Neural crest cell (in vitro differentiated cells): ENCODE measurements at places on chromosomes 4 and X. TPM values are rescaled to one million over a fixed set of nuclear protein-coding genes. Genes with fewer than 3 reads are reported as not detected.

The ETDA gene
- total RNA-seq: not detected in 2 replicates

The SHOX gene
- total RNA-seq: 0.14 and 0.16 TPM in 2 replicates

The SPP1 gene
- 14.2 and 23.5 TPM in 2 replicates for total RNA-seq

The CXCL11 gene
- total RNA-seq: not detected in 2 replicates

The SYP gene
- total RNA-seq: 10.2 and 10.8 TPM in 2 replicates

The ITGB1BP2 gene
- 7.1 and 10.2 TPM in 2 replicates for total RNA-seq

DNA sequence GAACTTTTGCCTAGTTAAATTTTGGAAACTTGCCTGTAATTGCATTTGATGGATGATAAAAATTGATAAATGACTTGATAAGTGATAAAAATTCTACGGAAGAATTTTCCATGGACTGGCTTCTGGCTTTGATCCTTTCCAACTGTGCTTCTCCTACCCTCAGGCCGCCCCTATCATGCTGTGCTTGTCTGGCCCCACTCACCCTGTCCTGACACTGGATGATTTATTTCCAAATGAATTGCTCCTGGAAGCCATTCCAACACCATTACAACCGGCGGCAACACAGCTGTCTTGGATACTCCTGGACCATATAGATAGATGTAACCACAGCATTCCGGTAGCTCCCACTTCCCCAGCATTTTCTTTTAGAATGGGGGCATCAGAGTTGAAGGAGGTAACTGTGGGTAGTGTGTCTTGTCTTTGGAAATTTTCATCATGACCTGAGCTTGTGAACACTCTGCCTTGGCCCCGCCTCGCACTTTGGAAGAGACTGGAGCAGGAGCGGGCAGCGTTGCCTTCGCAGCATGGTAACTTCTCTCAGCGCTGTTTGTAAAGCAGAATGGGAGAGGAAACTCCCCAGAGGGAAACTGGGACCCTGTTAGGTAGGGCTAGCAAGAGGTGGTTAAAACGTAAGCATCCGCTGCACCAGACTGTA lies 77.4 kb downstream of the TBL1X start:
- H3K4me1 ChIP-seq: peaks cover 22% of the 10 kb centered on the region
- DNase-seq: no peak
- no peak overlapping the region for H3K4me3 ChIP-seq

DNA sequence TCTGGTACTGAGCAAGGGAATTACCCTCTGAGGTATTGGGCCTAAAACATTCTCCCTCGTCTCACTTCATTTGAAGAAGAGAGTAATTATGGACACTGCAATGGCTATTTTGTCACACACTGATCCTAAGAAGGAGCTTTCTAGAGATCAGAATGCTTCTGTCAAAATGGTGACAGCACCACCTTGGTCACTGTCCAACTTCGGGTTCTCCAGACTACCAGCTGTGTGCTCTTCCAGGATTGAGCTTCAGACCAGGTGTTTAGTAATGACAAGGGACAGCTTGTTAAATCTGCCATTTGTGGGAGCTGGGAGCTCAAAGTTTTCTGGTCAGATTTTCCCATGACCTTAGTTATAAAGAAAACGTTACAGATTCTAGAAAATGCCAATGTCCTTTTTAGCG lies 105.4 kb downstream of the POLA1 start:
- H3K4me3 ChIP-seq: no peak overlapping the region
- H3K27ac ChIP-seq: no peak overlapping the region
- peaks cover 3% of the 10 kb centered on the region for H3K4me1 ChIP-seq
- no peak for DNase-seq
- no peaks in the 10 kb centered on the region for H3K27me3 ChIP-seq

DNA sequence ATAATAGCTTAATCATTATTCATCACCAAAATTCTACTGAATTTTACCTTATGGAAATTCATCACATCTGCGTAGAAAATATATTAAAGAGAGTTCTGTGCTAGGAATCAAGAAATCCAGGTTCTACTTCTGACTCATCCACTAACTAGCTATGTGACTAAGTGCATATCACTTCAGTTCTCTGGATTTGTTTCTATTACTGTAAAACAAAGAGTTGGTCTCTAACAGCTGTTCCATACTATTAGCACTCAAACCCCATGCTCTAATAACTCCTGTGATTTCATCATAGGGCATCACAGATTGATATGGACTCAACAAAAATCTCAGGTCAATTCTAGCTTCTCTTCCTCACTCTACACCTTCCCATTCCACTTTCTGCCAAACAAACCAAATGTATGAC lies 572.0 kb downstream of the INPP4B start:
- DNase-seq: no peak
- H3K4me3 ChIP-seq: no peak overlapping the region
- H3K4me1 ChIP-seq: peaks cover 10% of the 10 kb centered on the region

- no peak overlapping the region for H3K4me3 ChIP-seq
- peaks cover 4% of the 10 kb centered on the region for H3K4me1 ChIP-seq
- no peaks in the 10 kb centered on the region for H3K27me3 ChIP-seq
- no peak overlapping the region for H3K27ac ChIP-seq
- H3K36me3 ChIP-seq: no peaks in the 10 kb centered on the region
- no peak for DNase-seq
These were observed 4.8 kb downstream of the AVPR2 start for GRCh38 chrX:153909024-153909979.

DNA sequence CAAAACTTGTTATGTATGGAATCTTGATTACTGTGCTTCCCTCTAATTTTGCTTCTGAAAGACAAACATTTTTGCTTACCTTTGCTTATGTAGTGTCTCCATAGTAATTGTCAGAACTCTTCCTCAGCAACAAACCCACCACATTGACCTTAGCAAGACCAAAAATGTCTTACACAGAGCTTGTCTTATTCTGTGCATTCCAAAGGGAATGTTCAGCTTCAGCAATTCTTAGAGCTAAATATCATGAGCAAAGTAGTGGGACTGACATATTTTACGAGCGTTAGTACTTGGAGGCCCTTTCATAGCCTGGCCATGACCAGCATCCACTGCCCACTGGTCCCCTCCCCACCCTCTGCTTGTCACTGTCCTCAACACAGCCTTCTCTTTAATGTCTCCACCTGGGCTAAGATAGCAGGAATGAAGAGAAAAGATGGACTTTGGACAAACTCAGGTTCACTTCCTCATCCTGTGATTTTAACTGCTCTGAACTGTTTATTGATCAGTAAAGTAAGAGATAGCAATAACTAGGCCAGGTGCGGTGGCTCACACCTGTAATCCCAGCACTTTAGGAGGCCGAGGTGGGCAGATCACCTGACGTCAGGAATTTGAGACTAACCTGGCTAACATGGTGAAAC lies 15.5 kb upstream of the SH3D19 start:
- no peak overlapping the region for H3K4me3 ChIP-seq
- no peak overlapping the region for H3K27ac ChIP-seq

GRCh38 chr4:122431351-122431750 lies 25.2 kb downstream of the IL2 start:
- H3K4me3 ChIP-seq: no peak overlapping the region
- no peaks in the 10 kb centered on the region for H3K27me3 ChIP-seq
- no peaks in the 10 kb centered on the region for H3K4me1 ChIP-seq
- no peak for DNase-seq
- H3K27ac ChIP-seq: no peak overlapping the region
- H3K36me3 ChIP-seq: no peaks in the 10 kb centered on the region

DNA sequence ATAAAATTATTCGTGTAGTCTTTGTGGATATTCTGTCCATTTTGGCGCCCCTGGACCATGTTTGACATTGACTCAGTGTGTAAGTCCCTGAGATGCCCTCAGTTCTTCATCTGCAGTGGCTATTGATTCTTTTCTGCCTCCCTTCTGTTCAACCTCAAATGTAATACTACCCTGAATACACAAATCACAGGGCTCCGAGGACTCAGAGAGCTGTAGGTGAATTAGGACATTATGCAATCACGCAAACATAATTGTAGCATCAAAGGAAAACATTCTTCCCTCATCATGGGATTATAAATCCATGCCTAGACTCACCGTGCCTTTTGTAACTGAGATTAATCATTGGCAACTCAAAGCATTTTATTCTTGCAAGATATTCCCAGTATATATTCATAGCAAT lies 161.4 kb upstream of the PACRGL start:
- H3K27ac ChIP-seq: no peak overlapping the region
- H3K4me3 ChIP-seq: no peak overlapping the region
- H3K4me1 ChIP-seq: no peaks in the 10 kb centered on the region
- no peaks in the 10 kb centered on the region for H3K27me3 ChIP-seq
- no peak for DNase-seq
- no peaks in the 10 kb centered on the region for H3K36me3 ChIP-seq

DNA sequence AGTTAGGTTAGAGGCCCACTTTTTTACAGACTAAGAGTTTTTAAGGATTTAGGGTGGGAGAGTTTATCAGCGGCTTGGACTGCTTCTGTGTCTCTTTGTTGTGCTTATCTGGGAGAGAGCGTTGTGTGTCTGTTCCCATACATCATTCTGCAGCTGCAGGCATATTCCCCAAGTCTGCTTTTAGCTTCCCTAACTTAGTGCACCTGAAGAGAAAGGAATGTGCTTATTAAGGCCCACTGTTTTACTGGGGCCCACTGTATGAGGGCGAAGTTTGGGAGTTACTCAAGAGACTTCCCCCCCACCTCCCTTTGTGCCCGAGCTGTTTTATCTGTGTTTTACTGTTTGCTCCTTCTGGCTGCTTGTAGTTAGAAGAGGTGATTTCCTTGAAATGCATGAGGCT lies 31.9 kb downstream of the ART3 start:
- DNase-seq: no peak
- H3K4me3 ChIP-seq: no peak overlapping the region
- H3K27ac ChIP-seq: no peak overlapping the region
- no peaks in the 10 kb centered on the region for H3K4me1 ChIP-seq
- no peaks in the 10 kb centered on the region for H3K27me3 ChIP-seq

DNA sequence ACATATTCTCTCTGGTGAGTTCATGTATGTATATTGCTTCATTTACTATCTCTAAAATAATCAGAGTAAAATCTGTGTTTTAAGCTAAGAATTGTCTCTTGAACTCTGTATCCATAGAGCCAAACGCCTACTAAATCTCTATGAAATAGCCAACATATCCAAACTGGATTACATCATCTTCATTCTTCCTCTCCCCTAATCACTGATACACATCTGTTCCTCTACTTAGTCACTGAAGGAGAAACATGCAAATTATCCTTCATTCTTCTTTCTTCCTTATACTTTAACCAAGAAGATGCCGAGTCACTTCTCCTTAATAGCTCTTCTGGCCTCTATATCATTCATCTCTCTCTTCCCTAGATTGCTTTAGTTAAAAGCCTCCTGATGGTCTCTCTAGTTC lies 630.4 kb upstream of the FTHL17 start:
- no peak overlapping the region for H3K4me3 ChIP-seq
- no peaks in the 10 kb centered on the region for H3K4me1 ChIP-seq
- no peak for DNase-seq
- peaks cover 6% of the 10 kb centered on the region for H3K36me3 ChIP-seq

DNA sequence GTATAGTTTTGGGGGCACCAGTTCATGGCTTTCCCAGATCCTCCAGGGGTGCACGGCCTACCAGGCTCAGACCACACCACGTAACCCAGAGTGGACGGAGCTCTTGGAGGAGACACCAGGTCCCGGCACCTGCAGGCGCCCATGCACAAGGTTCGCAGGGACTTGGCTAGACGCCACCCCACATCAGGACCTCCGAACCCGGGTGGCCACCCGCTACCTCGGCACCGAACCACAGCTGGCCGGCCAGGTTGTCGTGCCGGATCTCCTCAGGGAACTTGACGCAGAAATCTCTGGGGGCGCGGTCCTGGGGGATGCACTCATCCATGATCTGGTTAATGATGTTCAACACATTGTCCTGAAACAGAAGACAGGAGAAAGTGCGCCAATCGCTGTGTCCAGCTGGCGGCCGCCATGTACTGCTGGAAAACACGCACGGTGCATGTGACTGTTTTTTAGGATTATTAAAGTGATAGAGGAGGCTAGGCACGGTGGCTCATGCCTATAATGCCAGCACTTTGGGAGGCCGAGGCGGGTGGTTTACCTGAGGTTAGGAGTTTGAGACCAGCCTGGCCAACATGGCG lies 77.1 kb downstream of the ZFYVE28 start:
- no peaks in the 10 kb centered on the region for H3K4me1 ChIP-seq
- peaks cover 4% of the 10 kb centered on the region for H3K27me3 ChIP-seq
- H3K36me3 ChIP-seq: no peaks in the 10 kb centered on the region
- no peak overlapping the region for H3K27ac ChIP-seq

DNA sequence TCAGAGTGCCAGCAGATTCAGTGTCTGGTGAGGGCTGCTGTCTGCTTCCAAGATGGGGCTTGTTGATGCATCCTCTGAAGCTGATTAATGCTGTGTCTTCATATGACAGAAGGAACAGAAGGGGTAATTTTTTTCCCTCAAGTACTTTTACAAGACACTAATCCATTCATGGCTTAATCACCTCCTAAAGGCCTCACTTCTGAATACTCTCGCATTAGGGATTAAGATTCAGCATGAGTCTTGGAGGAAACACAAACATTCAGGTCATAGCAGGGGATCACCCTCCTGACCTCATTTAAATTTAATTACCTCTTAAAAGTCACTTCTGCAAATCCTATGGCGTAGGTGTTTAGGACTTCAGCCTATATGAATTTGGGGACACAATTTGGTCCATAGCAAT lies 1145.5 kb upstream of the PCDH10 start:
- H3K4me1 ChIP-seq: no peaks in the 10 kb centered on the region
- no peak overlapping the region for H3K4me3 ChIP-seq
- DNase-seq: no peak
- H3K36me3 ChIP-seq: no peaks in the 10 kb centered on the region
- H3K27me3 ChIP-seq: no peaks in the 10 kb centered on the region
- H3K27ac ChIP-seq: no peak overlapping the region

- H3K36me3 ChIP-seq: no peaks in the 10 kb centered on the region
- H3K27me3 ChIP-seq: no peaks in the 10 kb centered on the region
- H3K4me1 ChIP-seq: no peaks in the 10 kb centered on the region
- H3K27ac ChIP-seq: no peak overlapping the region
These were observed 774.0 kb upstream of the POU3F4 start for GRCh38 chrX:82734140-82734539.

DNA sequence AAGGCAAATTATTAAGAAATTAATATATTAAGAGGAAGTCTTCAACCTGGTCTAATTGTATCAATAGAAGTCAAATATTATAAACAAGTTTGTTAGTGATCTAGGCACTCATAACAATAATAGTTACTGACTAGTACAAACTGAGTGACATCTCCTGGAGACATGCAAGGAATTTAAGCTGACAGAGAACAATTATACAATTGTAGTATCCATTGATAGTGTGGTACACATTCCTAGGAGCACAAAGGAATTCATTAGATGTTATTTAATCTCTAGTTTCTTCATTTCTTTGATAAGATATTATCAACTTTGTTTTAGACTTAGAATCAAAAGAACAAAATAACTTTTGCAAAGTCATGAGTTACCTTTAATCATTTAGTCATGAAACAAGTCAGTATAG lies 1048.6 kb downstream of the PCDH7 start:
- H3K4me1 ChIP-seq: no peaks in the 10 kb centered on the region
- no peaks in the 10 kb centered on the region for H3K36me3 ChIP-seq

- H3K4me3 ChIP-seq: no peak overlapping the region
- peaks cover 17% of the 10 kb centered on the region for H3K4me1 ChIP-seq
- H3K36me3 ChIP-seq: peaks cover 11% of the 10 kb centered on the region
- DNase-seq: no peak
- H3K27ac ChIP-seq: no peak overlapping the region
These were observed 112.4 kb upstream of the SPRY1 start for GRCh38 chr4:123284168-123284567.

GRCh38 chr4:147739239-147739823 lies 7.4 kb downstream of the ARHGAP10 start:
- no peak for DNase-seq
- H3K4me3 ChIP-seq: no peak overlapping the region
- H3K27ac ChIP-seq: no peak overlapping the region
- H3K36me3 ChIP-seq: no peaks in the 10 kb centered on the region

GRCh38 chrX:124407226-124407625 lies 60.9 kb downstream of the SH2D1A start:
- DNase-seq: no peak
- peaks cover 30% of the 10 kb centered on the region for H3K4me1 ChIP-seq
- no peak overlapping the region for H3K4me3 ChIP-seq
- no peak overlapping the region for H3K27ac ChIP-seq
- peaks cover 16% of the 10 kb centered on the region for H3K36me3 ChIP-seq
